ENCODE measurements at places on chromosomes 11 and 22. TPM values are rescaled to one million over a fixed set of nuclear protein-coding genes. Genes with fewer than 3 reads are reported as not detected.

Gene FZD4
- total RNA-seq: 5.8 TPM

Gene NRXN2
- 0.69 TPM for total RNA-seq

Gene C22orf23
- total RNA-seq: not detected

Gene MMP8
- total RNA-seq: not detected

Gene HARBI1
- total RNA-seq: 1.7 TPM

Gene TMEM25
- total RNA-seq: 18.6 TPM

Gene PANX3
- total RNA-seq: not detected

Gene CARNS1
- 0.69 TPM for total RNA-seq

Gene PATE4
- total RNA-seq: not detected

Gene IL17REL
- total RNA-seq: not detected

Gene SEC14L6
- total RNA-seq: 3.9 TPM

Gene RIBC2
- total RNA-seq: 0.23 TPM

Gene MOV10L1
- total RNA-seq: 0.28 TPM

Gene PATL1
- total RNA-seq: 6.9 TPM

Gene NCAM1
- 4.2 TPM for total RNA-seq

Gene HORMAD2
- not detected for total RNA-seq

Gene CRYBB3
- not detected for total RNA-seq

Gene SEPTIN3
- total RNA-seq: 1.6 TPM

Gene MYBPC3
- total RNA-seq: not detected

Gene VSIG10L2
- total RNA-seq: not detected

Gene OR52H1
- total RNA-seq: 0.31 TPM

Gene CRYAB
- total RNA-seq: 34.7 TPM

Gene OTOG
- total RNA-seq: not detected

Data from pancreas (tissue), 10 donors.